ENCODE measurements at places on chromosomes 7 and 10.

GRCh38 chr10:61606959-61607907 is 55.5 kb upstream of the CABCOCO1 start:
- DNase-seq = peak; percentile 1

DNA sequence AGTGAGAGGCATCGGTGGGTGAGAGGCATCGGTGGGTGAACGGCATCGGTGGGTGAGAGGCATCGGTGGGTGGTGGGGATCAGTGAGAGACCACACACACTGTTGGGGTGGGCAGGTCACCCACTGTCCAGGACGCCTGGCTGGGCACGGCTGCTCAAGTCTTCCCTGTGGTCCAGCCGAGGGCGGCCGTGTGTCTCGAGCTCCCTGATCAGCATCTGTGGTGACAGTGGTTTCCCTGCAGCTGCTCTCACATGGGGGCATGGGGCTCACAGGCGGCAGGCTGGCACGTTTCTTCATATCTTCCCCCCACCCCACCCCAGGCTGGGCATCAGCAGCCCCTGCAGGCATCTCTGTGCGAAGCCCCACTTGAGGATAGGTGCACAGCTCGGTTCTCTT is 78.2 kb downstream of the NKX6-2 start:
- DNase-seq = no peak

GRCh38 chr10:26044141-26044749 is 110.2 kb downstream of the MYO3A start:
- DNase-seq = no peak

- DNase-seq = no peak
Observed at GRCh38 chr7:13448243-13448642, 541.2 kb downstream of the ETV1 start.

GRCh38 chr10:30940256-30940655 is 91.4 kb downstream of the ZNF438 start:
- DNase-seq = no peak

- DNase-seq = no peak
Observed at GRCh38 chr7:144503215-144503614, 99.7 kb upstream of the NOBOX start.

DNA sequence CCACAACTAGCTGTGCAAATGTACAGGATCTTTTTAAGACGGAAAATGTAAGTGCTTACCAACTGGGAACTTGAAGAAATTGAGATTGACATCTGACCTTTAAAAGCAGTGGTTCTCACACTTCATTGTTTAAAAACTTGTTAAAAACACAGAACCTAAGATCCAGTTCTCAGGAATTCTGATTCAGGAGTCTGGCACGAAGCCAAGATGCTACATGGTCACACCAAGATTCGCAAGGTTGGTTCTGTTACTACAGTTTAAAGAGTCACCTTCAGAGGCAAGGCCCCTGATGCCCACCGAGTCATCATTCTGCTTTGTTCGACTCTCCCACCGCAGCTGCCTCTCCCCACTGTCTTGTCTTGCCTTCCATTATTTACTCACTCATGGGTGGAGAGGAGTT is 113.3 kb downstream of the GLI3 start:
- DNase-seq = no peak

DNA sequence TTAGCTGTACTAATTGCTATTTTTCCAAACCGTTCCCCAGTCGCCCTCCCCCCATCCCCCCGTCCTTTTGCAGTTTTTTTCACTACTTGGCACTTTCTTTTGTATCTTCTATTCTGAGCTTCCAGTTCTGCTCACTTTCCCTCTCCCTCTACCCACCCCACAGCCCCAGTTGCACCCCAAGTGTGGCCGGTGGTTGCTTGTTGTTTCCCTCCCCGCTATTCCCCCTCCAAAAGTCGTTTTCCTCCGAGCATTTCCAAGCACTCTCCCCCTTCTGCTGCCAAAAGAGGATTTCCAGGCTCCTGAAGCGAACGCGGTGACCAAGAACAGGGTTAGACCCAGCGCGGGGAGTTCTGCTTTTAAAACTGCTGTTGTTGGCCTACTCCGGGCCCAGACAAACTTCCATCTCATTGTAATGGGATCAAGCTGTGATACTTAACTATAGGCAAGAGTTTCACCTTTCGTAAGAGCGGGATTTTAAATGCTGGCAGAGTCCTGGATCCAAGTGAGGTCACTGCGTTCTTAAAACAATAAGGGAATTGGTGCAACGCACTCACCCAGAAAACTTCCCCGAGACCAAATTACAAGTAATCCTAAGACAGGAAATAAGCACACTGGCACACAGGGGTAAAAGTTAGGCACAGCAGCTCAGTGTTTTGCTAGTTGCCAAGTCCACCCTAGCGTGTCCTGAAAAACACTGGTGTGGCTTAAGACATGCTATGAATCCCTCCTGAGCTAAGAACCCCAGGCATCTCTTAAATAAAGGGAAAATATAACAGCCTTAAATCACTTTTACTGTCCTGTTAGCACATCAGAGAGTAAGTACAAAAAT is 1.5 kb upstream of the RGS10 start:
- no peak for DNase-seq

- no peak for DNase-seq
Observed at GRCh38 chr10:1149793-1150637, 93.8 kb downstream of the WDR37 start.

- DNase-seq = no peak
Observed at GRCh38 chr7:82699773-82700186, 256.2 kb upstream of the CACNA2D1 start.

DNA sequence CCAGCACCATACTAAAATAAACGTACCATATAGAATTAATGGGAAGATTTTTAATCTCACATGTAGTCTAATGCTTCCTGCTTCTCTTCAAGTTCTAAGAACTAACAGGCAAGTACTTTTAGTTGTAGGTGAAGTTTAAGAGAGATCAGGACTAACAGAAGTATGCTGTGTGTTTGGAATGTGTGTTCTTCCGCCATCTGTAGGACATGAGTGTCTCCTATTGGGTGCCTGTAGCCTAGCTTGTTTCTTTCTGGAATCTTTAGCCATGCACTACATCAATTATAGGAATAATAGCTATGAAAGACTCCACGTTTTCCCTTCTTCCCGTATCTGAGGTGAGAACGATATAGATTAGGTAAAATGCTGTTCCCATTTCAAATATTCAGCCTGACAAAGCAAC is 140.2 kb upstream of the AHR start:
- no peak for DNase-seq

GRCh38 chr10:46550076-46550790 is 6.2 kb downstream of the GPRIN2 start:
- no peak for DNase-seq

DNA sequence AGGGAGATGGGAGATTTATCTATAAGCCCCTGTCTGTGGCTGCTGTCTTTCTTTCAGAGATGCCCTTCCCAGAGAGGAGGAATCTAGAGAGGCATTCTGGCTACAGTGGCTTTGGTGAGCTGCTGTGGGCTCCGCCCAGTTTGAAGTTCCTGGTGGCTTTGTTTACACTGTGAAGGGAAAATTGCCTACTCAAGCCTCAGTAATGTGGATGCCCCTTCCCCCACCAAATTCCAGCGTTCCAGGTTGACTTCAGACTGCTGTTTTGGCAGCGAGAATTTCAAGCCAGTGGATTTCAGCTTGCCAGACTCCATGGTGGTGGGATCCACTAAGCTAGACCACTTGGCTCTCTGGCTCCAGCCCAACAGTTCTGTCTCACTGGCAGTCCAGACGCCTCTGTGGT is 951.6 kb downstream of the CCSER2 start:
- no peak for DNase-seq

GRCh38 chr7:15487896-15488295 is 73.9 kb downstream of the AGMO start:
- DNase-seq = no peak

GRCh38 chr10:46551701-46552525 is 4.5 kb downstream of the GPRIN2 start:
- DNase-seq = no peak

GRCh38 chr7:27091941-27092818 is 3.6 kb downstream of the HOXA1 start:
- no peak for DNase-seq

DNA sequence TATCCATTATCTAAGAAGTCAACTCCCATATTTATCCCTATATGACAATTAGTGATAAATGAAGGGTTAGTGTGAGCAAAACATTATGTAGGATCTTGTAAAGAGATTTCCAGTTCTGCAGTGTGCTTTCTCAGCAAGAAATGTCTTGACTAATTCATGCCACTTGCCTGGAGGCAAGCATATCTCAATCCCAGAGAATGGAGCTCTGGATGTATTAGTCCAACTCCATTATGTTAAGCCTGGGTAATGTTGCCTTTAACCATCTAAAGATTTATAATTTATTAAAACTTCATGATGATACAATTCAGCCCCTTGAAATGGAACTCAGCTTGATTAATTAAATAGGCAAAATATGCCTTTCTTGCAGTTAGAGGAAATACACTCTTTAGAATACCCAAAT is 1079.9 kb upstream of the LRRTM3 start:
- no peak for DNase-seq

DNA sequence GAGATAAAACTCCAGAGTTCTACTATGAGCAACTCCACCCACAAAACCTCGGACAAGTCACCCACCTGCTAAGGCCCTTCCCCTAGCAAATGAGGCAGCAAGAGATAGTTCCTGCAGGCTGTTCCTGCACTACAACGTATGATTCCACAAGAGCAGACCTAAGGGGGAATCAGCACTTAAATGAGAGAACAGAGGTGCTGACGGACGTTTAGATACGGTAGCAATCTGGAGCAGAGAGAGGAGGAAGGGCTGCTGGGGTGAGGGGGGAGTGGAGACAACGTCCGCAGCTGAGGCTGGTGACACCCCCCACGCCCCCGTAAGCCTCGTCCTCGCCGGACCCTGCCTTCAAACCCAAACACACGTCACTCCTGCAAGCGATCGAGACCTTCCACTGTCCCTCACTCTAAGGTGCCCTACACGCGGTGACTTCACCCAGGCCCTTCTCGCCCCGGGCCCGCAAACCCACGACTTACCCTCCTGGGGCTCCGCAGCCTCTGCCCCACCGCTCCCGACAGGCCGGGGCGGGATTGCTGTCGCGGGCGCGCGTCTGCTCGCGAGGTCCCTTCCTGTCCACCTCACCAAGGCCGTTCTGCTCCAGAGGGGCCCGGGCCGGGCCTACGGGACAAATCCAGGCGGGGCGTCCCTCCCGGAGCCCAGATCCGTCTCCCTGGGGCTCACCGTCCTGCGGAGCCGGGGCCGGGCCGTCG is 635 bp downstream of the ZNF12 start:
- DNase-seq = no peak

DNA sequence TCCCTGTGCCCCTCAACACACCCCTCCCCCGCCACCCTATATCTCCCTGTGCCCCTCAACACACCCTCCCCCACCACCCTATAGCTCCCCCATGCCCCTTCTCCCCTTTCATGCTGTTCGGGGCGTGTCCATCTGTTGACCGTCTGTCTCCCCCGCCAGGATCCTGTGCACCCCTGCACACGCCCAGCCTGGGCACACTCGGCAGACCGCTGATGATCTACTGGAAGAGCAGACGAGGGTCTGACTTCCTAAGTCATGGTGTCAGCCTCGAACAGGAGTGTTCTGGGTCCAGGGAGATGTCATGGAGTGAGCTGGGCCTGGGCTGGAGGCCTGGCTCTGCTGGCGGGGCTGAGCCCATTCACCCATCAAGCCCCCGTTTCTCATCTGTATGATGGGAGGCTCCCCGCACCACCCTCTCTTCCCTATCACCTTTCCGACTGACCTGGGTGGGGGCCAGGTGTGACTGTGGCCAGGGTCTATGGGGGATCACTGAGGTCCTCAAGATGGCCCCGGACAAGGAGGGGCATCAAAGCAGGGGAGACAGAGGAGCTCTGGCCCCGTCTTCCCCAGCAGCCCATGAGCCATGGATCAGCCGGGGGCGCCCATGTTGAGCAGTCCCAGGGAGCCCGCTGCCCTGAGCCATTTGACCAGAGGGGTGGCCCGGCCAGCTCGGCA is 48.3 kb downstream of the PDGFA start:
- no peak for DNase-seq

GRCh38 chr7:17021205-17021604 is 139.4 kb upstream of the AGR3 start:
- DNase-seq = no peak

DNA sequence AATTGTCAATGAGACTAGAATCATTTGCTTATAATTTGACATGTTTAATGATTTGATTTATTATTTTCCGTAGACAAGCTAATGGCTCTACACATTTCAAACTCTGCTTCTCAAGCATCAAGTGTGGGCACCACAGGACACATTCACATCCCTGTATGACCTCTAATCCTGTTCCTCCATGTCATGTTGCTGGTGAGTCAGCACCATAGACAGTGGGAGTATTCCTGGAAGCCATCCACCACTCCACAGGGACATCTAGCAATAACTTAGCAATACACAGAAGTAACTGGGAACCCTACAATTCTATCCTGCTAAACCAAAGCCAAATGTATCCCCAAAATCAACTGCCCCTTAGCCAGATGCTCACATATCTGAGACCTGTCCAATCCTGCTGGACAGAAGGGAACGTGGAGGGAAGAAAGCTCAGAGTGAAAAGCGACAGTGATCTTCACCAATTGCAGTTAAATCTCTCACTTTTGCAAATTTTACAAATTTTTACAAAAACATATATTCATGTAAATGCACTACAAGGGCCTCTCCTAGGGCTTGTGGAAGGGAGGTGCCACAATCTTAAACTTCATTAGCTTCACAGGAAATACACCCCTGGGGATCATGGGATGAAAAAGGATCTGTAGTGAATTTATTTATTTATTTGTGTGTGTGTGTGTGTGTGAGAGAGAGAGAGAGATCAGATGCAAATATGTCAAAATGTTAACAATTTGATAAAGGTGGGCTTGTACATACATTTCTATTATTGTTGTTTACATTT is 126.5 kb downstream of the GFRA1 start:
- DNase-seq = no peak

DNA sequence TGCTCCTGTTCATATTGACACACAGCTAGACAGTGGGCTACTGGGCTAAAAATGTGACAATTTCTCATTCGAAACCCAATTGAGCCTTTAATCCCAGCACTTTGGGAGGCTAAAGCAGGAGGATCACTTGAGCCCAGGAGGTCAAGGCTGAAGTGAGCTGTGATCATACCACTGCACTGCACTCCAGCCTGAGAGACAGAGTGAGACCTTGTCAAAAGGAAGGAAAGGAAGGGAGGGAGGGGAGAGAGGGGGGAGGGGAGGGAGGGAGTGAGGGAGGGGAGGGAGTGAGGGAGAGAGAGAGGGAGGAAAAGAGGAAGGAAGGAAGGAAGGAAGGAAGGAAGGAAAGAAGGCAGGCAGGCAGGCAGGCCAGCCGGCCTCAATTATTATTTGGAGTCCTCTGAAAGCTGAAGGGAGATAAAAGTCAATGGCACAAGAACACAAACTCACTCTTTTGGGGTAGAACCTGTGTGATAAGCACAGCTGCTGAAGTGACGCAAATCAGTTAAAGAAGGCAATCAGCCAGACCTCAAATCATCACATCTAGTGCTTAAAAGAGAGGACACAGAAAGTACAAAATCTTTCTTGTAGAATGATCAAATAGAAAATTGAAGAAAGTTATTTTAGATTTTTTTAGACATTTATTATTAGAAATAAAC is 98.1 kb downstream of the CCDC71L start:
- no peak for DNase-seq

- DNase-seq = no peak
Observed at GRCh38 chr7:84022684-84023308, 171.8 kb downstream of the SEMA3A start.

- no peak for DNase-seq
Observed at GRCh38 chr7:26627221-26627620, 237.2 kb downstream of the SKAP2 start.

Data from KG1 (cell line).